ENCODE measurements at places on chromosomes 12 and 14.

DNA sequence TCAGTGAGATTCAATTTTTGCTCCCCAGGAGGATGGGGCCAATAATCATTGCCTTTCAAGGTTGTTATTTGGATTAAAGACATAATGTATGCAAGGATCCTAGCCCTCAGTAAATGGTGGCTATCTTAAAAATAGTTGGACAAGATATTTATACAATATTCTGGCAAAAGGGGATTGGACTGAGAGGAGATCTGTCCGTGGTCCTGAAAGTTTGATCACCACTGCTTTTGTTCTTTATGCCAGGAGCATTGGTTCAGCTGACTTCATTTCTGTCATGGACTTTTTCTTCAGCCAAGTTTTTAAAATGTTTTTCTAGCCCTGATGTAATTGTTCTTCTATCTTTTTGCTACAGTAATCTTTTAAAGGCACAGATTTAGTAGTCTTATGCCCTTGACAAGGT, 70.2 kb upstream of the TCL1A start:
- peak; percentile 41 for DNase-seq

DNA sequence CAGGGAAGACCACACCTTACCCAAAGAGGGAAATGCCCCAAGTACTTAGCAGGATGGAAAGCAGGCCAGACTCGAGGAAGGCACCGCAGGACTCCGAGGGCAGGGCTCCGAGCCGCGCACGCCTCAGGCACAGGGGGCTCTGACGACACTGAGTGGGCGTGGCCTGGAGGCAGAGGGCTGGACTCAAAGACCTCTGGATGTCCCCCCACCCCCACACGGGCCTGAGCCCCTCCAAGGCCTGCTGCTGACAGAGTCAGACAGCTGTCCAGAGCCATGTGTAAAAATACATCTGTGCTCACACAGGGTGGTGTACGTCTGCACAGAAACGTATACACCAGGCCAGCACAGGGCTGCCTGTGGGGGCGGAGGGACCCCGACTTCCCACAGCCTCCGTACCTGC, 1.4 kb downstream of the AKT1 start:
- DNase-seq, result peak; percentile 76

GRCh38 chr12:108751821-108752220, 20.5 kb upstream of the CORO1C start:
- DNase-seq, result no peak

DNA sequence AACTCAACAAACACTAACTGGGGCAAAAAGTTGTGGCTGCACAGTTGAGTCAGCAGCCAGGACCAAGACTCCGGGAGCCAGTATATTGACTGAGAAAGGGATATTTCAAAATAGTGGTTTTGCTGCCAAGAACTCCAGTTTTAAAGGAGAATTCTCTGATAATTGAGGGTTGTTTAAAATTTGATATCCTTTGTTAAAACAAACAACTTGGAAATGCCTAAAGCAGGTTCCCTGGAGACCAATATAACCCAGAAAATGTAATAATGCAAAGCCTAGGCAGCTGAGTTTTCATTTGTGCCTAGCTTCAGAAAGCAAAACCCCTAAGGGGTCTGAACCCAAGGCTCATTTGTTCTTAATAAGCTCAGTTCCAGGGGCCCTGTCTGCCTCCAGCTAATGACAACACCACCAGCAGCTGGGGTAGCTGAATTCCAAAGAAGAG, 311.7 kb upstream of the CCDC196 start:
- DNase-seq, result no peak

DNA sequence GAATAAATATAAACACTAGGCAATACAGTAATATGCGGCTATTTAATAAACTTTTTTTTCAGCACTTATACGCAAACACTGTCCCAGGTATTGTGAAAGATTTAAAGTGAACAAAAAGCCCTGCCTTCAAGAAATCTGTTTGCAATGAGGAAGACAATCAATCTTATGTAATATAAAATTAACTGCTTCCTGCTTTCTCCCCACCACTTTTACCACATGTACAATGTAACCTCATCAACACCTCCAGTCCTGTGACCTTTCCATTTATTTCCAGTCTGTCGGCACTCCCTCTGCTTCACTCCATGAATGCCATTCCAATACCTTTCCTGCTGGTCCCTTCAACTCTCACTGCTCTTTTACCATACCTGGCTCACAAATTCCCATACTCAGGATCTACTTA, 10.5 kb downstream of the SNX6 start:
- DNase-seq, result no peak

DNA sequence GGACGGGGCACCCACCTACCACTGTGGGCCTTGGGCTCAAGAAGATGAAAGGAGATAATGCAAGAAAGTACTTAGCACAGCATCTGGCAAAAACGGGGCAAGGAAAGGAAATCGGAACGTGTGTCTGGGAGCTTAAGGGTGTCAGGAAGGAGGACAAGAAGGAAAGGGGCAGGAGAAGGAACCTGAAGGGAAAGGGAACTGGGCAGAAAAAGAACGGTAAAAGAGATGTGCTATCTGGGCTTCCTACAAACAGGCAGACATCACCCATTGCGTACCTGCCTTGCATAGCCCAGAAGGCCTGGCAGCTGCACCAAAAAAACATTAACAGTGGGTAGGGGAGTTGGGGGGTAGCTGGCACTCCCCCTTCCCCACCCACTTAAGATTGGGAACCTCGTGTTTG, 958 bp upstream of the REM2 start:
- no peak for DNase-seq

DNA sequence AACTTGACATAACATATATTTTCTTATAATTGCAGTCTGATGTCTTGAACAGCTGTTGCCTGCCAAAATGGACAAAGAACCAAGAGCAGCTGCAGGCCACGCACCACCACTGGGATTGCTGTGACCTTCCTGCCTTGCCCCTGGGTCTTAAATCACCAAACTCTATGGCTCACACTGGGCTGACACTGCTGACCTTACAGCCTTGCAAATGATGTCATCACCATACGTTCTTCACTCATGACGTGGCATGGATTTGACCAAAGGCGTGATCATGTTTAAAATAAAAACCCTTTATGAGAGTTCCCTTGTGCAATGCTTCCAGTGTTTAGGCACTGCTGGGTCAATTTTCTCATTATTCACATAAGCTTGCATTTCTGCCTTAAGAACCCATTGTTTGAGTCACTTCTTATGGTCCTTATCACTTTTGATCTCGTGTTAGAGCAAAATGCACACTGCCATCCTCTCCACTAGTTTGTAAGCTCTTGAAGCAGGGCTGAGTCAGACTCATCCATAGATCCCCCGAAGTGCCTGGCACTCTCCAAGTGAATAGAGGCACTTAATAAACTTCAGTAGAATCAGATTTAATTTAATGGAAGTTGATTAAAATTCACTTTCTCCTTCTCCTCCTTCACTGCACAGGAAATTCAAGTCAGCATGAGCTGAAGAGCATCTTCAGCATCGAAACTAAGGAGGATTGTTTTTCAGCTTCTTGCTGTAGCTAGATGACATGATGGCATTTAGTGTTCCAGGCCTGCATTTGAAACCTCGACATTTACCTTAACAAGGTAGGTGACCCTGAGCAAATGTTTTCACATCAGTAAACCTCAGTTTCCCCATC, 132.4 kb upstream of the PZP start:
- peak; percentile 65 for DNase-seq

- peak; percentile 59 for DNase-seq
These were observed 31.7 kb upstream of the TUBA1C start for GRCh38 chr12:49232940-49233841.

- DNase-seq, result peak; percentile 70
These were observed 113.4 kb upstream of the PELI2 start for GRCh38 chr14:56004786-56005185.

- no peak for DNase-seq
These were observed 28.0 kb downstream of the DAO start for GRCh38 chr12:108907839-108908351.

GRCh38 chr12:18467620-18468245, 206.4 kb downstream of the PIK3C2G start:
- DNase-seq, result no peak

- peak; percentile 78 for DNase-seq
These were observed 104.5 kb upstream of the FRMD6 start for GRCh38 chr14:51547260-51547659.

DNA sequence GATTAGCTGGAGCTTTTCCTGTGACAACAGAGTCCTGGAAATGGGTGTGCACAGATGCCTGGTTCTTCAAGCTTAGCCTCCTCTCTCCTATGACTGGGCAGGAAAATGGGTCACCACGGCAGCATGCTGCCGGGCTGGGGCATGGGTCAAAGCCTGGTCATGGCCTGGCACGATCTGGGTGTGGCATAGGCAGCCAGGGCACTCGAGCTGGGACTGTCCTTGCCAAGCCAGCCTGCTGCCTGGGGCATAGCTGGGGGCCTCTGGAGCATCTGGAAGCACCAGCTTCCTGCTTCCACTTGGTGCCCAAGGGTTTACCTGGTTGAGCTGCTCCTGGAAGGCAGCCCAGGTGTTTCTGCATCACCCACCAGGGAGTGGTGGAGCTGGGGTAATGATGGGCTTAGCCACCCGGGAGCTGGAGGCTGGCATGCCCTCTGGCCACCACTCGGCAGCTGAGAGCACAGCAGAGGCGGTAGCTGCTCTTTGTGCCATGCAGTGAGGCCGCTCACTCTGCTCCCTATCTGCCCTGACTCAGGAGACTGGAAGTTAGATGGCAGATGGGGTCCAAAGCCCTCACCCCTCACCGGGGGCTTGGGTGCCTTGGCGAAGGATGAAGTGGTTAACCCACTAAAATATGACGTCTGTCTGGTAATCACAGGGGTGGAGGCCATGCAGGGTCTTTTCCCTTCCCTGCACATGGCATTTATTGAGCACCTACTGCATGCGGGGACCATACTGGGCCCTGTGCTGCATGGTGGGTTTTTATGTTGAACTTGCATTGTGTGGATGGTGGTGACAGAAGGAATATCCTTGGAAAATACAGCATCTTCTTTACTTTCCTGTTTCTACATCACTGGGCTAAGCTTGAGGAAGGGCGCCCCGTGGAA, 1.7 kb downstream of the OTUB2 start:
- no peak for DNase-seq

GRCh38 chr12:53729644-53730043, 2.4 kb upstream of the CALCOCO1 start:
- no peak for DNase-seq

All from right hindlimb (tissue), 1 donor.